ENCODE measurements at places on chromosomes 6 and 20. TPM values are rescaled to one million over a fixed set of nuclear protein-coding genes. Genes with fewer than 3 reads are reported as not detected.

- H3K4me1 ChIP-seq, result peaks cover 19% of the 10 kb centered on the region
- H3K27me3 ChIP-seq, result no peaks in the 10 kb centered on the region
Observed at GRCh38 chr6:22476811-22477390, 92.5 kb upstream of the HDGFL1 start.

- H3K4me3 ChIP-seq, result no peak overlapping the region
- no peak for DNase-seq
- H3K27ac ChIP-seq, result no peak overlapping the region
Observed at GRCh38 chr20:51321343-51322163, 221.0 kb downstream of the NFATC2 start.

DNA sequence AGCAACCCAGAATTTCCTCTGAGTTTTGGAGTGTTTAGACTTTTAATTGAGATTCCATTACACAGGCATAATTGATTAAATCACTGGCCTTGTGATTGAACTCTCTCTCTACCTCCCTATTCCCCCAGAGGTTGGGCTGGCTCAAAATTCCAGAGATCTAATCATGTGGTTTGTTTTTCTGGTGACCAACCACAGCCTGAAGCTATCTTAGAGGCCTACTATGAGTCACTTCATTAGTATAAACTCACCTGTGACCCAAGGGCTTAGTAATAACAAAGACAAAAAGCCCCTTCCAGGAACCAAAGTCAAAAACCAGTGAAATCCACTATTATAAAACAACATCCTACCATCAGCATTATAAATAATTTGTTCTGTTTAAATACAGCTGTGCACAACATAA, 992.5 kb upstream of the CITED2 start:
- no peaks in the 10 kb centered on the region for H3K27me3 ChIP-seq
- peaks cover 8% of the 10 kb centered on the region for H3K4me1 ChIP-seq
- no peak overlapping the region for H3K27ac ChIP-seq
- H3K4me3 ChIP-seq, result no peak overlapping the region

DNA sequence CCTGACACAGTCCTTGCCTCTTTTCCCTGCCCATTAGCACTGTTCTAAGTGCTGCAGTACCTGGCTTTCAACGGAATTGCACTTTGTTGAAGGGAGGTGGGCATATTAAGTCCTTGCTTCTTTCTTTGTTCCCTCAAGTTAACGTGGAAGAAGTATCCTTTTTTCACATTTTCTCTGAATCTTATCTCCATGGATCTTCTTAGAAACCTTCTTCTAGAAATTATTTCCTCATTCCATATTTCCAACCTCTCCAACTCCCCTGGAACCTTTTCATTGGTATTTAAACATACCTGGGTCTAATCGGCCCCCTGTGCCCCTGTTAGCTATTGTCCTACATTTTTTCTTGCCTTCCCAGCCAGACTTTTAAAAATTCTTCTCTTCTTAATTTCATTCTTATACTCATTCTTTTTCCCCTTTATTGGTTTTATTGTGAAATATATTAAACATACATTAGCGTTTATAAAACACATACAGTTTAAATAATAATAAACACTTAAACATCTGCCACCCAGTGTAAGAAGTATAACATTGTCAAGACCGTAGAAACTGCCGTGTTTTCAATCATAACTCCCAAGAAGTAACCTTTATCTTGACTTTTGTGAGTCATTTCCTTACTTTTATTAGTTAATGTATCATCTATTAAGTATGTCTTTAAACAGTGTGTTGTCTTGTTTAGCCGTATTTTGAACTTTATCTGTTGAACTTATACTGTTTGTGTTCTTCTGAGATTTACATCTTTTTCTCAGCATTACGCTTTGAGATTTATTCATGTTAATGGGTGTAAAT, 118.2 kb downstream of the CDKAL1 start:
- no peak for DNase-seq
- H3K4me3 ChIP-seq, result no peak overlapping the region
- H3K27ac ChIP-seq, result no peak overlapping the region
- H3K4me1 ChIP-seq, result no peaks in the 10 kb centered on the region
- H3K36me3 ChIP-seq, result peaks cover 3% of the 10 kb centered on the region

DNA sequence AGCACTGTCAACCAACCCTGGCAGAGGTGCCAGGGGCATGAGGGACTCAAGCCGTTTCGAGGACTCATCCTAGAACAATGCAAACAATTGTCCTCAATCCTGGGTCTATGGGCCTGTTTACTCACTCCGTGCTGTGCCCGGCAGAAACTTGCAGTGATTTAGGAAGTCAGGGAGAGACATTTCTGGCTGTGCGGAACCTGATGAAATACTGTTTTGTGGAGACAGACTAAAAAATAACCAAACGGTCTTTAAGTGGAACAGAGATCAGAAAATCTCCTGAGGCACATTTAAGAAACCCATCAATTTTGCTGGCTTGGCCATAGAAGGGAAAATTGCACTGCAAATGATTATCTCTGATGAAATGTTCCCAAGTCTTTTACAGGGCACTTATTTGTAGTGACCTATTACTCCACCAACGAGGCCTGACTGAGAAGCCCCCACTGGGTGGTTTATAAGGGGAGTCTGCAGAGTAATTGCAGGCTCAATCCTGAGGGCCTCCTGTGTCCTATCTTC, 79.8 kb upstream of the KCNK16 start:
- H3K27me3 ChIP-seq, result no peaks in the 10 kb centered on the region
- no peaks in the 10 kb centered on the region for H3K36me3 ChIP-seq
- no peak overlapping the region for H3K4me3 ChIP-seq
- no peak overlapping the region for H3K27ac ChIP-seq
- no peak for DNase-seq
- no peaks in the 10 kb centered on the region for H3K4me1 ChIP-seq

- no peaks in the 10 kb centered on the region for H3K36me3 ChIP-seq
- H3K4me3 ChIP-seq, result no peak overlapping the region
- no peak overlapping the region for H3K27ac ChIP-seq
- DNase-seq, result no peak
Observed at GRCh38 chr6:131443014-131443413, 130.0 kb upstream of the ARG1 start.

- H3K36me3 ChIP-seq, result no peaks in the 10 kb centered on the region
- H3K4me3 ChIP-seq, result no peak overlapping the region
- H3K27me3 ChIP-seq, result no peaks in the 10 kb centered on the region
Observed at GRCh38 chr6:34347303-34347702, 45.2 kb downstream of the NUDT3 start.

DNA sequence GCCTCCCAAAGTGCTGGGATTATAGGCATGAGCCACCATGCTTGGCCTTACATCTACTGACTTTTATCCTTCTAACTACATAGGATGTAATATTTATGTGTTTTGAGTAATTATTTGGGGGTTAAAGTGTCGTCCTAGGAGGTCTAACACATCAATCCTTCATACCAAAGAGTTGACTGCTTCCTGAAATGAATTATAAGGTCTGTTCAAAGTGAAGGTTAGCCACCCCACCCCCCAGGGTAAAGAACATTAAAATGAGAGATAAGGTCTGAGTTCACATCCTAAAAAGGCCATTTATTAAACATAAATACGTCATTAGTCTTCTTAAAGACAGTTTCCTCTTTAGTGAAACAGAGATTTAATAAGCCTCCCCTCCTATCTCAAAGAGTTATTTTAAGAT, 33.8 kb downstream of the TNFAIP3 start:
- H3K27ac ChIP-seq, result no peak overlapping the region
- no peaks in the 10 kb centered on the region for H3K4me1 ChIP-seq
- no peaks in the 10 kb centered on the region for H3K36me3 ChIP-seq
- no peak overlapping the region for H3K4me3 ChIP-seq

GRCh38 chr20:13936781-13937576, 53.4 kb downstream of the SEL1L2 start:
- no peaks in the 10 kb centered on the region for H3K4me1 ChIP-seq
- no peaks in the 10 kb centered on the region for H3K27me3 ChIP-seq
- H3K4me3 ChIP-seq, result no peak overlapping the region
- DNase-seq, result no peak
- no peaks in the 10 kb centered on the region for H3K36me3 ChIP-seq

GRCh38 chr6:88614316-88614877, 349.0 kb downstream of the RNGTT start:
- no peaks in the 10 kb centered on the region for H3K36me3 ChIP-seq
- no peak for DNase-seq
- H3K4me1 ChIP-seq, result peaks cover 6% of the 10 kb centered on the region
- H3K27me3 ChIP-seq, result no peaks in the 10 kb centered on the region
- H3K27ac ChIP-seq, result no peak overlapping the region

GRCh38 chr6:139150920-139151319, 16.0 kb downstream of the HECA start:
- no peaks in the 10 kb centered on the region for H3K4me1 ChIP-seq
- no peak for DNase-seq
- H3K27me3 ChIP-seq, result no peaks in the 10 kb centered on the region
- H3K36me3 ChIP-seq, result no peaks in the 10 kb centered on the region
- no peak overlapping the region for H3K27ac ChIP-seq

- H3K4me3 ChIP-seq, result no peak overlapping the region
- H3K27me3 ChIP-seq, result no peaks in the 10 kb centered on the region
- DNase-seq, result no peak
- H3K27ac ChIP-seq, result no peak overlapping the region
Observed at GRCh38 chr6:96065213-96065612, 49.4 kb downstream of the FUT9 start.

- no peak for DNase-seq
- no peaks in the 10 kb centered on the region for H3K36me3 ChIP-seq
- H3K4me1 ChIP-seq, result no peaks in the 10 kb centered on the region
- H3K4me3 ChIP-seq, result no peak overlapping the region
Observed at GRCh38 chr6:43695215-43695966, 7.8 kb upstream of the MRPS18A start.

- no peaks in the 10 kb centered on the region for H3K4me1 ChIP-seq
- H3K36me3 ChIP-seq, result peaks cover 15% of the 10 kb centered on the region
- no peak for DNase-seq
- H3K4me3 ChIP-seq, result no peak overlapping the region
- H3K27ac ChIP-seq, result no peak overlapping the region
Observed at GRCh38 chr20:13756551-13756950, 28.2 kb downstream of the ESF1 start.

- no peaks in the 10 kb centered on the region for H3K36me3 ChIP-seq
- peaks cover 39% of the 10 kb centered on the region for H3K27me3 ChIP-seq
- DNase-seq, result peak; percentile 38
- H3K4me3 ChIP-seq, result no peak overlapping the region
- H3K27ac ChIP-seq, result no peak overlapping the region
Observed at GRCh38 chr20:61765871-61766654, 299.6 kb downstream of the TAF4 start.

DNA sequence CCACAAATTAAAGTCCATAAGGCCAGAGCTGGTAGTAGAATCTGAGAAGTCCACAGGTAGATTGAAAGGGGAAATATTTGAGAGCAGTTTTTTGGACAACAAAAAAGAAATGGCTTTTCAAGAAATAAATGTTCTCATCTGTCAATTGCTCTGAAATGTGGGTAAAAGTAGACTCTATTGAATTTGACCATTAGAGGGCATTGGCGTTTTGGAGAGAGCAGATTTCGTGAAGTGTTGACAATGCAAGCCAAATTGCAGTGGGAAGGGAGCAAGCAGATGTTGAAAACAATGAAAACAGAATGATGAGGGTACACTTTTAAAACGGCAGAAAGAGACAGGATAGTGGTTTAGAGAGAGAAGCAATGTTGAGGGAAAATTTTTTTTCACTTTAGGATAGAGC, 149.1 kb upstream of the FAM83B start:
- no peak overlapping the region for H3K4me3 ChIP-seq
- DNase-seq, result no peak
- H3K27ac ChIP-seq, result no peak overlapping the region
- H3K36me3 ChIP-seq, result no peaks in the 10 kb centered on the region
- H3K27me3 ChIP-seq, result no peaks in the 10 kb centered on the region
- no peaks in the 10 kb centered on the region for H3K4me1 ChIP-seq

DNA sequence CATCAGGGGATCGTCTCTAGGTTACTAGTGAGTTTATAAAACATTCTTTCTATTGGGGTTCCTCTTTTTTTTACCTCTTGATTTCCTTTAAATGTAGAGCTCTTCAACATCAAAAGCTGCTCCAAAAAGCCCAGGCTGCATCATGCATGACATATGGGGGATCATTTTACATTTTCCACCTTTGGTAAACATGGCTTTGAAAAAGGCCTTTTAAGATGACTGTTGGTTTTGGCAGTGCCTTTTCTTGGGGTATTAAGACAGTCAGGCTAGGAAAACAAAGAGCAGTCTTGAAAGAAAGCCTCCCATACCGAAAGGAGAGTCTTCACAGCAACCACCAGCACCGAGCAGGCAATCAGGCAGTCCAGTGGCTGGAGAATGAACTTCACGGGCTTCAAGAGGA, 73.2 kb downstream of the NPEPL1 start:
- H3K4me3 ChIP-seq, result no peak overlapping the region
- no peaks in the 10 kb centered on the region for H3K4me1 ChIP-seq
- H3K27me3 ChIP-seq, result no peaks in the 10 kb centered on the region
- no peak overlapping the region for H3K27ac ChIP-seq
- H3K36me3 ChIP-seq, result no peaks in the 10 kb centered on the region
- DNase-seq, result no peak

- no peak overlapping the region for H3K4me3 ChIP-seq
- no peak overlapping the region for H3K27ac ChIP-seq
- no peaks in the 10 kb centered on the region for H3K27me3 ChIP-seq
- H3K36me3 ChIP-seq, result no peaks in the 10 kb centered on the region
- no peak for DNase-seq
Observed at GRCh38 chr6:52077180-52077884, 10.1 kb downstream of the PKHD1 start.

GRCh38 chr6:111921103-111921502, 47.9 kb upstream of the FYN start:
- H3K27ac ChIP-seq, result no peak overlapping the region
- peaks cover 5% of the 10 kb centered on the region for H3K4me1 ChIP-seq
- DNase-seq, result no peak
- no peaks in the 10 kb centered on the region for H3K36me3 ChIP-seq

- H3K27ac ChIP-seq, result no peak overlapping the region
- DNase-seq, result peak; percentile 75
- H3K36me3 ChIP-seq, result no peaks in the 10 kb centered on the region
- no peaks in the 10 kb centered on the region for H3K27me3 ChIP-seq
- H3K4me3 ChIP-seq, result no peak overlapping the region
- peaks cover 21% of the 10 kb centered on the region for H3K4me1 ChIP-seq
Observed at GRCh38 chr20:48619126-48620101, 208.4 kb downstream of the PREX1 start.

- no peak for DNase-seq
- no peak overlapping the region for H3K4me3 ChIP-seq
- no peaks in the 10 kb centered on the region for H3K36me3 ChIP-seq
Observed at GRCh38 chr6:6645261-6645917, 56.9 kb downstream of the LY86 start.

DNA sequence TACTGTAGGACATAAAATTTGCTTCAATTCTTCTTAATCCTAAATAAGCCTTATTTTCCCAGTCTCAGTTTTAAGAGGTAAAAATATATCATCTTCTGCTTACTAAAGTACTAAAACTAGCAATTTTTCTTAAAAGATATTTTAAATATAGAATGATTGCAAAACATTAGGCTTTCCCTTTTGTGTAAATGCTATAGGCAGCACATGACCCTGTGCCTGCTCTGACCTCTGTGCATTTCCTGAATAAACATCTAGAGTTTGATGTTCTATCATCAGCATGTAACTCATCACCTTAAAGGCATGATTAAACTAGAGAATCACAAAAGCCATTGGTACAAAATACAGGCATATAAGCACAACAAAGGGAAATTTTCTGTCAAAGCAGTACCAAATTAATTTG, 422.7 kb downstream of the TFAP2B start:
- H3K4me1 ChIP-seq, result no peaks in the 10 kb centered on the region
- no peak overlapping the region for H3K27ac ChIP-seq
- no peak overlapping the region for H3K4me3 ChIP-seq

Gene HRH3
- total RNA-seq, result not detected

Gene ZNF217
- 20.2 TPM for total RNA-seq

Gene ATAT1
- total RNA-seq, result 2.6 TPM

Gene THBD
- 8.6 TPM for total RNA-seq

Gene GPR6
- not detected for total RNA-seq

Gene LAMA4
- total RNA-seq, result 168 TPM

Gene MYLK2
- not detected for total RNA-seq

Gene KCNK16
- not detected for total RNA-seq

Gene RAMACL
- 1.4 TPM for total RNA-seq

Gene PRDM1
- total RNA-seq, result 1.4 TPM

Gene POU5F1
- not detected for total RNA-seq

Gene LST1
- total RNA-seq, result 12.8 TPM

Gene FKBP1C
- total RNA-seq, result not detected

Measured in sigmoid colon (tissue), 7 donors.